ENCODE measurements at places on chromosomes 6 and 20.
A peak's percentile ranks its signal among the peaks of the same experiment; 100 is the strongest.

DNA sequence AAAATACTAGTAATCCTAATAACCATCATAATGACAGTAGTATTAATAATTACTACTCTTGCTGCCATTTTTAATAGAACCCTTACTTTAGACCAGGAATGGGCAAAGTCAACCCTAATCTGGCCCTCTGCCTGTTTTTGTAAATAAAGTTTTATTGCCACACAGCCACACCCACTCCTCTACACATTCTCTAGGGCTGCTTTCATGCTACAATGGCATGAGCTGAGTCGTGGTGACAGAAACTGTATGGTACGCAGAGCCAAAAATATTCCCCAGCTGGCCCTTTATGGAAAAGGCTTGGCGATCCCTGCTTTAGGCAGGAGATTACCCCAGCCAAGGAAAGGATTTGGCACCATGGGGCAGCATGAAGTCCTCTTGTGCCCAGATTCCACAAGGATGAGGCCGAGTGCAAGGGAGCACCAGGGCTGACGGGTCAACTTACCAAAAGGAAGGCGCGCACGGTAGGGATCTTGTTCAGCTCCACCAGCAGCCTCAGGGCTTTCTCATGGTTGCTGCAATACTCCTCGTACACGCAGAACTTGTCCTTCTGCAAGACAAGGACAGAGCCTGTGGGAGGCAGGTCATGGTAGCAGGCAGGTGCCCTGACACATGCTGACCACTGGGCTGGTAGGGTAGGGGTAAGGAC is 93.6 kb downstream of the PREX1 start:
- DNase-seq, result no peak

- peak; percentile 55 for DNase-seq
Observed at GRCh38 chr6:3228771-3229565, 1.5 kb upstream of the TUBB2B start.

DNA sequence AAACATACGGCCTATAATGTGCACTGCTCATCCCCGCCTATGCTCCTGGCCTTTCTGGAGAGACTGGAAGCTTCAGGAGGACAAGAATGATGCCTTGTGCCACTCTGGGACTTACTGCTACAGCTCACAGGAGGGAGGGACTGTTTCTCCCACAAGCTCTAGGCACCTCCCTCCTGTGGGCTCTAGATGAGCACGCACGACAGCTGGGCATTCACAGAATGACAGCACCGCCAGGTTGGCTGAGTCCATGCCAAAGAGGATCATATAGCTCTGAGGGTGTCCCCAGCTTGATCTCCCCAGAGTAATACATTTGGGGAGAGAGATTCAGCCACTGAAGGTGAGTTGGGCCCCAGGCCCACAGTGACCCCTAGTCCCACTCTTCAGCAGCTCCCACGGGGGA is 10.1 kb upstream of the PGC start:
- DNase-seq, result no peak

- no peak for DNase-seq
Observed at GRCh38 chr6:139904568-139904967, 530.1 kb upstream of the CITED2 start.

DNA sequence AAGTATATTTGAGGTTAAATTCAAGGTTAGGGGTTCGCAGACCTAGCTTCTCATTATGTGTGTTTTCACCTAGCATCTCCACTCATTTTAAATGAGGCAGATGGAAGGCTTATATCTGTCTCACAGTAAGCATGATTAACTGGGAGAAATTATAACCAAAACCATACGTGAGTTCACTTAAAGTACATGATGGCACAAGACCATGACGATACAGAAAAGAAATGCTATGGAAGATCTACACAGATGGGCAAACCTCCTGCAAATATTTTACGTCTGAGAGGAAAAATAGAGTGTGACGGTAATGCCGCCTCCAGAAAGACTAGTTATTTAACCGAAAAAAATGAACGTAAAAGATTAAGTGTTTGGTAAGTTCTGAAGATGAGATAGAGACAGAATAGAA is 337.8 kb downstream of the FARS2 start:
- no peak for DNase-seq

DNA sequence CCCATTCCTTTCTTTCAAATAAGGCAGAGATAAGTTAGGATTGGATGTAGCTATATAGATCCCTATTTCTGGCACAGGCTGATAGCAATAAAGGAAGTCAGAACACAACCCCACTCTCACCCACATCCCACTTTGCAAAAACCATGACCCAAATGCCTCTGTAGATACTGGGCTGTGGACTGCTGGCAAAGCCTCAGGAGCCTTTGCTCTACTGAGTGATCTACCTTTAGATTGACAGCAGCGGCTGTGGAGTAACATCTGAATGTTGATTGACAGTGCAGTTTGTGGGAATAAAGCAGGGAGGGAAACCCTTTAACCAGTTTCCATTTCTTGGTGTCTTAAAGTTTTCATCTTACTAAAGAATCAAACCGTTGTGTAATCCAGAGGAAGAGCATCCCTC is 6.7 kb upstream of the TMEM30A start:
- DNase-seq, result no peak

DNA sequence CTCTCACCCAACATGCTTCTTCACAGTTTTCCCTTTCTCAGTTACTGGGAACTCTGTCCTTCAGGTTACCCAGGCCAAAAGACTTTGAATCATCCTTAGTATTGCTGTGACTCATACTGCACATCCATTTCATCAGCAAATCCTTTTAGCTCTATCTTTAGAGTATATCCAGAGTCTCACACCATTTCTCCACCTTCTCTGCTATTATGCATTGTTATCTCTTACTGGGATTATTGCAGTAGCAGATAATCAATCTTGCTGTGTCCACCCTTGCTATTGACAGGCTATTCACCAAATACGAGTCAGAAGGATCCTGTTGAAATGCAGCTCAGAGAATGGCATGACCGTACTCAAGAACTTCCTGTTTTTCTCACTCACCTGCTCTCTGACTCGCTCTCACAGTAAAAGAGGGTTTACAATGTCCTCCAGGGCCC is 57.3 kb downstream of the BCKDHB start:
- DNase-seq, result no peak

DNA sequence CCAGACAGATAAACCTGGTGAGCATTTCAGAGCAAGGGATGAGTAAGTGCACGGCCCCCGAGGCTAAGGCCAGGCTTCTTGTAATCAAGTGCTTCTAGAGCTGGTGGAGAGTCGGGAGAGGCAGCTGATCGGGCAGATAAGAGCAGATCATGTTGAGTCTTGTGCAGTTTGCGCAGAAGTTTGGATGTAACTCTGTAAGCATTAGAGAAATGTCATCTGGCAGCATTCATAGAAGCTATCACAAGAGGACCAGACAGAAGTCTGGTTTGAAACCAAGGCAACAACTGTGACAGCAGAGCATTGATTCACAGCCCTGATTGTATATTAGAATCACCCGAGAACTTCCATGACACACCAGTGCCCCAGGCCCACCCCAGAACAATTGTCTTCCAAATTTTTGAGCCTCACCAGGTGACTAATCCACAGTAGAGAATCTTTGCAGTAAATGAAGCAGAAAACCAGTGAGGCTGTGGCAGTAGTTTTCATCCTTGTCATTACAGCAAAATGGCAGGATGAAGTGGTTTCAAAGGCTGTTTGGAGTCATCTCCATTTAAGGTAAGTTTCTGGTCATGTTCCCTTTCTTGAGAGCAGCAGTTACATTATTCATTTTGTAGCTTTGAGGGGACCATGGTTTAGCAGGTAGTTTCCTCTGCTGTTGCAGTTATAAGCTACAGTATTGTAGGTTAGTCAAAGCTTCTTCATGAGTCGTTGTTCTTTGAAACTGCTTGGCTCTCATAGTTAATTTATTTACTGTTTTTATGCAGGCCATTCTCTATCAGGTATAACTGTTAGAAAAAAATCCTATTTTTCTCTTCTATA is 84.1 kb downstream of the RNF217 start:
- DNase-seq, result peak; percentile 41

DNA sequence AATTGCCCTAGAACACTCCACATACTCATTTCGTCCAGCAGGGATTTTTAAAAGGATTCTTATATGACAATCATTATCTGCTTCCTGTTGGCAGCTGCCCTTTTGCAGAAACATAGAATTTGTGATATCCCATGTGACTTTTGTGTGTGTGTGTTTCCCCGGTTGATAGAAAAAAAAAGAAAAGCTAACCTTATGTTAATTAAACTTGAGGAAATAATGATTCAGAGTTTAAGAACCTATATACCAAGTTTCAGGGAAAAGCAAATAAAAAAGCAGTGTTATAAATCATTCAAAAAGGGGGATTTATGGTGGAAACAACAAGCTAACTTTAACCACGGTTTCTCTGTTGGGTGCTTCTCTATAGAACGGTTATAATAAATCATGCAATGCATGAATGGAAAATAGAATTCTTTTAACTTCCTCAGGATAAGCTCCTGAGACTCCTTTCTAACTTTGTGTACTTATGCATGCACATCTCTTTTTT is 826.9 kb upstream of the EYS start:
- no peak for DNase-seq

- DNase-seq, result no peak
Observed at GRCh38 chr20:63006540-63007359, at the start of gene BHLHE23. TSS of gene BHLHE23 (minus strand) at chr20:63006964. CDS start at chr20:63006774, 190 bp downstream.

DNA sequence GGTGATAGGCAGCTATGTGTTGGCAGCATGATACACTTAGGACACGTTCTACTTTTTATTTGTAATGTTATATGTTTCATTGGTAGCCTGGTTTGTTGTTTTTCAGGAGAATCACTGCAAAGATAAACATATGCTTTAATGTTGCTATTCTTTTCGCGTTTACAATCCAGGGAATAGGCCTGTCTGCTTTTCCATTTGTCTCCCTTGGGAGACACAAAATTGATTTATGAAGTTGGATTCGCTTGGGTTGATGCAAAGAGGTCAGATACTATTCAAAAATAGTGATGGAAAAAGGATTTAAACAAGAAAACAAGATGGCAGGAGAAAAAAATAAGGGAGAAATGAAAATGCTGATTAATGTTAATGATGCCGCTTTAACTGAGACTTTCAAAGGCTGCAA is 179.5 kb upstream of the SOX4 start:
- DNase-seq, result no peak

DNA sequence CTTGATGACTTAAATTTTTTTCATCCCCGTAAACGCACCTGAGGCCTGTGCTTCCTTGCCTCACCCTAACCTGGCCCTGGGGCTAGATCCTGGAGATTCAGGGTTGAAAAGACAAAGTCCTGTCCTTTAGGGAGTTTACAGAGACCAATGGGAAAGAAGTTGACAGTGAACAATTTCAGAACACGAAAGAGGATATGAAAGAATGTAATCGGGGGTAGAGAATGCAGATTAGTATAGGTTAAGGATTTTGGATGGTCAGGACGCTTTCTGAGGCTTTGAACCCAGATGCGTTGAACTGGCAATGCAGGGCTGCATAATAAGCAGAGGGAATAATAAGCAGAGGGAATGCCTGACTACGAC is 1.7 kb upstream of the FBXO5 start:
- no peak for DNase-seq

- no peak for DNase-seq
Observed at GRCh38 chr6:53998303-53998702, 112.9 kb upstream of the MLIP start.

- DNase-seq, result no peak
Observed at GRCh38 chr6:9646342-9647070, 768.4 kb downstream of the TFAP2A start.

DNA sequence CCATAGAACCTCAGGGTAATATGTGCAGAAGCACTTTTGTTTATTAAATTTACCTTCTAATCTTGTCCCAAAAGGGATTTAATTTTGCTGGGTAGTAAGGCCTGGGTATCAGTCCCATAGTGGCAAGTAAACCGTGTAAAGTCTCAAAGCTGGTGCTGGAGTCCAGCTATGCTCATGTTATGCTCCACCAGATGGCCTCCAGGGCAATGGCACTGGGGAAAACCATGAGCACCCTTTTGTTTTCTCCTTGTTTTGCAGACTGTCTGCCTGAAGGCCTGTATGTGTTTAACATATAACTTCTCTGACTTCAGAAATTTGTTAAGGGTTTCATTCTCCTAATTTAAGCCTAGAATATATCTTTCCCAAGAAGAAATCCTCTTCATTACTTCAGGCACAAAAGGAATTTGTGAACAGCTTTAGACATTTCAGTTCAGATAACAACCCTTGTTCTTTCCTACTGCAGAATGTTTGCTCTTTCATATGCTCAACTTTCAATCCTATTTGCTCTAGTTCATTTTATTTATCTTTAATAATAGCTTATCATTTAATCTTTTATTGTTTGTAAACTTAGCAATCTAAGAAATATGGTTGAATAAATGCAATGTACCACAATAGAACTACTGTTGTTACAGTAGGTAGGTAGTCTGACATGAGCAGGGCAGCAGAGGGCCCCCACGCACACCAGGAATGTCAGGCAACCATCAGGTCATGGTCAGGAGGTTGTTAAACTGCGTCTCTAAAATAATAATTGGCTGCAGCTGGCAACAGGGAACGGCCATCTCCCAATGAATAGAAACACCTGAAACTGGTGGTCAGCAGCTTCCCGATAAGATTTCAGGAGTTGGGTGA is 162.8 kb downstream of the TENT5A start:
- no peak for DNase-seq

GRCh38 chr20:63049191-63049518 is 42.4 kb upstream of the BHLHE23 start:
- DNase-seq, result no peak

- no peak for DNase-seq
Observed at GRCh38 chr6:7725412-7725811, 487 bp upstream of the BMP6 start.

DNA sequence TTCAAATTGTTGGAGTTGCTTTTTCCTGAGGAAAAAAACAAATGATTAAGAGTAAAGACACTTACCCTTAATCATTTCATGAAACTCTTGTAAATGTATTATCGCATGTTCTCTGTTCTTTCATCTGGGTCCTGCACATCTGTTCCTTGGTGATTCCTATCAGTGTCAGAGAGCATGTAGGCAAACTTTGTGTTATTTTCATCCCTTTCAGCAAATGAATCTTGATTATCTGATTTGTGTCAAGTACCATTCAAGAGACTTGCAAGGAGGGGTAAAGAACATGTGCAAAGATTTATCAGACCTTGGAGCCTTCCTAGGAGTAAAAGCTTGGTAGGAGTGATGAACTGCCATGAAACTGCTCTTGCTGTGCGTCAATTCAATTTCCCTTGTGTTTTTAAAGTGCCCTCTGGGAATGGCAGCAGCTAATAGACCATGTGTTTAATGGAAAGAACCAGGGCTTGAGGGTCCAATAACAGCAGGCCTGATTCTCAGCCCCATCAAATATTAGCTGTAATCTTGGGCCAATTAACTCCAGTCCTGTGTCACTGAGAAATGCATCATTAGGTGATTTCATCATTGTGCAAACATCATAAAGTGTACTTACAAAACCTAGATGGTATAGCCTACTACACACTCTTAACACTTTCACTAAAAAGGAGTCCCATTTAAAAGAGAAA is 118.9 kb upstream of the CEP85L start:
- DNase-seq, result no peak

GRCh38 chr6:159693128-159693893 is at the start of gene SOD2:
TSS of gene SOD2 (minus strand) at chr6:159693241. CDS start at chr6:159693167, 74 bp downstream.
- peak; percentile 77 for DNase-seq
